ENCODE measurements at places on chromosomes 12 and 14.

DNA sequence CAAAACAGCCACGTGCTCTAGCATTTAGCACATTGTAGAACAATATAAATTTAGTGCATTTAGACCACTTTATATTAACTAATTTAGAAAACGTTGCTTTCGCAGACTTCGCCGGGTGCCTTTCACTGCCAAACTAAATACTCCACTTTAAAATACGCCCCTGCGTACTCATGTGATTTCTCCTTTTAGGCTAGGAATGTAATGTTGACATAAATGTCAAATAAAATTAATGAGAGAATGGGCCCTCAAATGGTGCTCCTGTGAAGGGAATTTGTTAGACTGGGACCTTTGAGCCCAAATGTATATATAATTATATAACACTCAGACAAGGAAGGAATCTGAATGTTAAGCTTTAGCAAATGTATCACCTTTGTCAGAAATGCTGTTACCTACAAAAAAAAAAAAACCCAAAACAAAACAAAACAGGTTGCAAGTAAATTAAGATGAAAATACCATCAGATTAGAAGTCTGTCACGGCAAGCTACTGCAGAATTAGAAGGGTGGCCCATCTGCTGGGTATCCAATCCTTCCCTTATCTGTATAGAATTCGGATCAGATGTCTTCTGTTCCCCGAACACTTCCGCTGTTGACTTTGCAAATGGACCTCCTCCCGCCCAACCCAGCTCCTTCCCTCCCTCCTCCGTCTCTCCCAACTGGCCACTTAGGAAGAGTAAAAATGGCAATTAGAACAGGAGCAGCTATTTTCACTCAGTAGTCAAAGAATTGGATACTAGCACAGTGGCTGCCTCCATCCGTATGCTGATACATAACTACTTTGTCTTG is 159.3 kb upstream of the FOXN3 start:
- DNase-seq, result no peak

DNA sequence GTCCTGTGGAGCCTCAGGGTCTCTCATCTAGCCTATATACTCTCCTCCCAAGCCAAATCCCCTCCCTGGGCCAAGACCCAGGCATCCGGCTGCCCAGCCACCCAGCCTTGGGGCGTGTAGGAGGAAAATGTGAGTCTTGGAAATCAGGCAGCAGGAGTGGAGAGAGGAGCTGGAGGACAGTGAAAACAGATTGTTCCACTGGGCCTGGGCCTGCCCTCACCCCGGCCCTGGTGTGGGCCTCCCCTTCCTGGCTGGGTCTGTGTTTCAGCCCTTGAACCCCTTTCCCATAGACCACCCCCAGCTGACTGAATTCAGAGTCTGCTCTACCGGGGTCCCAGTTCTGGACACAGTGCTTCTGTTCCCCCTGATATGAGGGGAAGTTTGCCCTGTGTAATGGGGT is 6.7 kb downstream of the ITGA5 start:
- DNase-seq, result no peak

DNA sequence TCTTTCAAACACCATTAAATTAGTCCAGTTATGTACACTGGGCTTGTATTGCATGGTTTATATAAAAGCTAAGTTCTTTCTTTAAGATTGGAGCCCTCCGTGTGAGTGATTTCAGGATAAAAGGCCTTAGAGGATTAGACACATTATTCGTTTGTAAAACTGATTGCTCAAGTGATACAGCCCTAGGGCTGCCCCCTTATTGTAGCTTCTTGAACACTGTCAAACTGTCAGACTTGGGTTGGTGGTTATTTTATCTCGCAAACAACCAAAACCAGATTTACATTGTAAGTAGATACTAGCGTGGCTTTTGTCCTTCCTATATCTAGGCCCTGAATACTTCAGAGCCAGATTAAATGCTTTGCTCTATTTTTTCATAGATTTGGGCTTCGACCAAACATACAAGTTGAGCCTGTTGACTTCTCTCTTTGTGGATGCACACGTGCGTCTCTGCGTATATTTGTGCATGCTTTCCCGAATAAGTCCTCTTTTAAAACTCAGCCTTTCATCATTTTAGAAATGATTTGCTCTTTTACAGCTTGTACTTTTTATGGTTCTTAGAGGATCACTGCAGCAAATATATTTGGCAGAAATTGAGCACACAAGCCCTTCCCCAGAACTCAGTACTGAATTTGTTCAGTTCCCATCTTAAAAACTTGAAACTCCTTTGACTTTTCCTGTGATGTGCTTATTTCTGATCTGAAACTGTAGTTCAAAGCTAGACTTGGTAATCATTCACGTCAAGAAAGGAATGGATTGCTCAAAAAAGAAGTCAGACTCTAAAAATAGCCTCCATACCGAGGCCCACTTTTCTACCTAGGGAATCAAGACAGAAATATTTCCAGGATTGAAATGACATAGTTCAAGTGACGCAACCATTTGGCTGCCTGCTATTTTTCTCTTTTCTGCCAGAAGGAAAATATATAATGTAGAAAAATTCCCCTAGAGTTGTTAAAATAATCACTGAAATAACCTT is 129.5 kb downstream of the ETV6 start:
- no peak for DNase-seq

GRCh38 chr14:89339579-89339978 is 77.5 kb downstream of the FOXN3 start:
- DNase-seq, result no peak

- DNase-seq, result no peak
Measured at GRCh38 chr14:88045705-88046104, 40.8 kb downstream of the GPR65 start.

DNA sequence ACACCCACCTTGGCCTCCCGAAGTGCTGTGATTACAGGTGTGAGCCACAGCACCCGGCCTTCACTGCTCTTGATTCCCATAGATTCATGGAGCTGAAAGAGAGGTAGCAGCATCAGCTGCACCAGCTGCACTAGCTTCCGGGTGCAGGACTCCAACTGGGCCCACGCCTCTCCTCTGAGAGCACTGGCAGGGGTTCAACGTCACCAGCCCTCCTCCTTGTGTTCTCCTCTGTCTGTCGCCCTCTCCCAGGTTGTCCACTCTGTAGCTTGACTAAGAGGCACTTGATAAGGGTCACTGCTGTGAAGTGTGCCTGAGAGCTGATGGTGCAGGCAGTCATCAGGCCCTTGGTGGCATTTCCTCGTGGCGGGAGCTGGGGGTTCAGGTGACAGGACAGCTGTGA is 28.3 kb downstream of the MLXIP start:
- no peak for DNase-seq

DNA sequence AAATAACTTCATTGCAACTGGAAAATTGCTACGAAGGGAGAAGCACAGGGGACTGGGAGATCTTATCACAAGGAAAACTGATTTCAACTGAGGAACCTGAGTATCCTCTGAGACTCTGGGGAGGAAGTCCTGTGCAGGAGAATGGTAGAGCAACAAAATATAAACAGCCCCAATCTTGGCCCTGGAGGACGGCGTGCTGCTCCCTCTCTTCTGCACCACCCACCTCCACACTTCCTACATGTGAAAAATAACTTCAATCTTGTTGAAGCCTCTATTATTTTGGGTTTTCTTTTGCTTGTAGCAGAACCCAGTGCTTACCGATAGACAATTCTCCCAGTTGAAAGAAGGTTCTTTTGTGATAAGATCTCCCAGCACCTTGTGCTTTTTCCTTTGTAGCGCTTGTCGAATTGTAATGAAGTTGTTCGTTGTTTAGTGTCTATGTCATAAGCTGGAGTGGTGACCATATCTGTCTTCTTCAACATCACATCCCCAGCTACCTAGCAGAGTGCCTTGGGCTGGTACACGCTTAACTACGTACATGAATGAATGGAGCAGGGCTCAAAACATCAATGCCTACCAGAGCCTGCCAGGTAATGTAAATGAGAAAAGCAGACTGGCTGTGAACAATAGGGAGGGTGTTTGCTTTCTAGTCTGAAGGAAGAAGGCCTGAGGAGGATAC is 2.8 kb upstream of the CD4 start:
- no peak for DNase-seq

DNA sequence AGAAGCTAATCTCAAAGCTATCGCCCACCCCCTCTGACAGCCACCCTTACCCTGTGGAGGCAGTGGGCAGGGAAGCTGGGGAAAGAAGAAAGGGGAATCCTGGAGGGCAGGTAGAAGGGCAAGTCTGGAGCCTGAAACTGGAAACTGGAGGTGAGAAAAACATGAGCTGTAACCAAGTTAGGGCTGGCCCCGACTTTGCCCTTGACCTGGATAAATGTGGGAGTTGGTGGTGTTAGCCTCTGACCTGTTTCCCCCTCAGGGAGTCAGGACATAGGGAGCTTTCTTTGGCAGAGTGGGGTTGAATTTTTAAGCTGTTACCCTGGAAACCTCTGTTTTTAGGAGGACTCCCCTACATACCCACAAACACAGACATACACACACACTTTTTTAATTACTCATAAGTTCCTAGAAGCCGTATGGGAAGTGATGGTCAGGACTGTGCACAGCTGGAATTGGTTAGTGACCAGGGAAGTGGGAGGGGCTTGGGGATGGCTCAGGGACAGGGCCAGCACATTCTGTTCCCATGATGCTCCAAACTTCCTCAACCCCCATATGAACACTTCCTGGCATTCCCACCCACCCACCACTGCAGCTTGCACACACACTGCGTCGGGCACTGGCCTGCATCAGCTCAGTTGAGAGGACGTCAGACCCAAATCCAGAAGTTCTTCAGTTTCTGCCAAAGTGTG is 5.0 kb upstream of the MMP19 start:
- peak; percentile 41 for DNase-seq

- DNase-seq, result peak; percentile 18
Measured at GRCh38 chr12:82682851-82683261, 3.9 kb upstream of the TMTC2 start.

- no peak for DNase-seq
Measured at GRCh38 chr14:100350986-100351385, 27.8 kb downstream of the SLC25A47 start.

DNA sequence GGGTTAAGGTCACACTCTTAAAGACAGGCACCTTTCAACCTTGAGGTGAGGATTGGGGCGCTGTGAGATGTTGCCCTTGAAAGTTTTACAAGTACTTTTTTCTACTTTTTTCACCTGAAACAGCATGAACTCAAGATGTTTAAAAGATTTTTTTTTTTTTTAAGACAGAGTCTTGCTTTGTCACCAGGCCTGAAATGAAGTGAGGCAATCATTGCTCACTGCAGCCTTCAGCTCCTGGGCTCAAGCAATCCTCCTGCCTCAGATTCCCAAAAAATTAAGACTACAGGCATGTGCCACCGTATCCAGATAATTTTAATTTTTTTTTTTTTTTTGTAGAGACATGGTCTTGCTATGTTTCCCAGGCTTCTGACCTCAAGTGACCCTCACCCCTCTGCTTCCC is 243.9 kb downstream of the DIO2 start:
- DNase-seq, result no peak

Data from PC-9 (cell line).